Stimulated activated CD4-positive, alpha-beta T cell treated with anti-CD3 and anti-CD28 coated beads, TNF-alpha, amount 100 ng/mL, for 1 hour (primary cell): ENCODE measurements at places on chromosomes 3 and 15.

DNA sequence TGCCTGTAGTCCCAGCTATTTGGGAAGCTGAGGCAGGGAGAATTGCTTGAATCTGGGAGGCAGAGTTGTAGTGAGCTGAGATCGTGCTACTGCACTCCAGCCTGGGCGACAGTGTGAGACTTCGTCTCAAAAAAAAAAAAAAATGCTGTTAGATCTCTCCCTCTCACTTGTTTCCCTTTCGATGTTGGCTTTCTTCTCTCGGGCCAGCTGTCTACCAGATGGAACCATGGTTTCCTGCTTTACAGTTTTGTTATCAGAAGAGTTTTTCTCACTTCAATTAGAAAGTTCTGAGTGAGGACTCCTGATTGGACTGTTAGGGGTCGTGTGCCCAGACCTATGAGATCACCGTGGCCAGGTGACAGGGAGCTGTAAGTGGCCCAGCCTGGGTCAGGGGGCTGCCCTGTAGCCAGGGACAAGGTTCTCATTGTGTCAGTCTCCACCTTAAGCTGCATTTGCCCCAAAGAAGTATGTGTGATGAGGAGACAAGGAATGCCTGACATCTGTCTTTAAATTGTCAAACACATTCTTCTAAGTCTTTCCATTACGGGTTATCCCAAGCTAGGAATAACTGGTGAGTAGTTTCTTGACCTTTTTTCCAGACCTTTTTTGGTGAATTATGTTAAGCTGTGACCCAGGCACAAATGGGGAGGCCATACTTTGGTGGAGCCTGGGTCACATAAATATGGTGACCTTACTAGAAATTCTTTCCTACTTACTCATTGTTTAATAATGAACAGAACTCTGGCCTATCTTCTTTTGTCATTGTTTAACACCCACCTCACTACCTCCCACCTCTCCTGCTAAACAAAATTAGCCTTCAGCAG is 25.2 kb downstream of the SNAPC5 start:
- DNase-seq, result no peak

- DNase-seq, result no peak
These were observed 104.9 kb upstream of the ST8SIA2 start for GRCh38 chr15:92288755-92289154.

GRCh38 chr3:126546013-126546412 is 12.7 kb downstream of the C3orf22 start:
- DNase-seq, result no peak

DNA sequence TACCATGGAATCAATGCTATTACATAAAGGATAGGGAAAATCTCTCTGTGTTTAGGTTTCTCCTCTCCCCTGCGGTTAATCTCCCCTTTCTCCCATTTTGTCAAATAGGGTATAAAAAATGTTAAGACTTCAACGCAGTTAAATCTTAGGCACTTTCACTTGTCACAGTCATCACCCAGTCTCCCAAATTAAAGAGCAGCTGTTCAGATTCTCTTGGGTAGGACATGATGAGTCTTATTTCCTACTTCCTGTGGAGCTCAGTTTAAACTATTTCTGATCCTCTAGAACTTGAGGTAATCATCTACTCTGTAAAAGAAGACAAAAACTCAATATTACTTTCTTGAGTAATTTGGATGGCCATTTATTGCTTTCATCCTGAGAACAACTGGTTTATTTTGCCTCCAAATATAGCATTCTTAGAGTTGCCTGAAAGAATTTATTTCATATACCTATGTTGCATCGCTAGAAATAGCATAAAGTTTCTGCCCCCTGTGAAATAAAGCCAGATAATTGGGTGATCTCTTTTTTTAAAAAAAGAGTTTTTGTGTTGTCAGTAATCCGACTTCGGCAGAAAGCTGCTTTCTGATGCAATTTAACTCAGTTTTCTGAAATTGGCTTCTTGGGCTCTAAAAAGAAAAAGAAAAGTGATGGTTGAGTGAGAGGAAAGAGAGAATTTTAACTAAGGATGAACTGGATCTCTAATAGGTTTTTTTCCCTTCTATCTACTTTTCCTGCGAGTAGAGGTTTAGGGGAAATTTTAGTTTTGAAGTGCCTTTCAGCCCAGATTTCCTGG is 20.7 kb downstream of the RAP2B start:
- no peak for DNase-seq

DNA sequence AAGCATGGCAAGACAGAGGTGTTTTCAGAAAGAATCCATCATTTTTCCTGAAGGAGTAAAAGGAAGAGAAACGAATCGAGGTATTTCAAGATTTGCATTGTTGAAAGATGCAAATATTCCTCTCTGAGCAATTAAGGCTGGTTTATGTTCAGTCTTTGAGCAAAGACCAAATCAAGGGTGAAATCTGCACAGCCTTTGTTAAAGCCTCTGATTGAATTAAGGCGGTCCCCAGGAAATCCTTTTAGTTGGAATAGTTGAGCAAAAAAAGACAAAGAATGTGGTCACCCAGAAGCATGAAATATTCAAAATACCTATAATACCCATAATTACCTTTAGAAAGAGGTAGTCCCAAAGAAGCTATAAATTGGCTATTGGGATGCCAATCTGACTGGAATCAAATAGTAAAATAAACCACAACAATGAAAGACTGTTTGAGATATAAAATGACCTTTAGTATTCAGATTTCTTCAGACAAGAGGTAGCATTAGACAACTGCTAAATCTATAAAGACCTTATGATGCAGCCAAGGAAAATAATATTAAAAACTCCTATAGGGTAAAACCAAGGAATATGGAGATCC is 1218.1 kb downstream of the ROBO2 start:
- DNase-seq, result no peak

DNA sequence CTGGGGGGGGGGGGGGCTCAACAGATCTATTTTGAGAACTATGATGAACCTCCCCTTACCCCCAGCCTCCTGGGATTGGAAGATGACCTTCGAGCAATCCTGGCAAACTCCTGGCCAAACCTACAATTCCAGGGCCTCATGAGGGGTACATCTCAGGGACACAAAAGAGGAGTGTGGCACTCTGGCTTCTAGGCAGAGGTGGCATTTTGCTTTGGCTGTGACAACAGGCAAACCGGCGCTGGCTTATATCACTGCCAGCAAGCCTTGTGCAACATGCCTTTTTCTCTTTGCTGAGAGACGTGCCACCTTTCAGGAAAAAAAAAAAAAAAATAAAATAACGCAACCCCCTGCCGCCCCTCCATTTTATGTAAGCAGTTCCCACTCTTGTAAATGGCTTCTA is 31.8 kb upstream of the FEZF2 start:
- DNase-seq, result no peak
